Central memory CD4-positive, alpha-beta T cell (primary cell): ENCODE measurements at places on chromosomes 3 and 15.

DNA sequence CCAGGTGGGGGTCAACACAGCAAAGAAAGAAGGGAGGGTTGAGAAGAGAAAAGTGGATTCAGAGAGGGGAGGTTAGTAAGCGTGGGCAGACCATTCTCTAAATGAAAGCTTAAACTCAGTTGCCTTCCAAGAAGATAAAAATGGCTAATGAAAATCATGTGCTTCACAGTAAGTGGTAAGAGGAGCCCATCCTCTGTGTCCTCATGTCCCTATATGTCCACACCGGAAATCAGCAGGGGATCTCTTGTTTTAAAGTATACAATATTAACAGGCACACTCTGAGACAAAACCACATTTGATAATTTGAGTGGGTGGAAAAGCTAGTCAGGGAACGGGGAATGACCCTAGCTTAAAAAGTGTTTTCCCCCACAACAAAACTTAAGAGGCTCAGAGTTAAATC is 4.4 kb upstream of the FOXP1 start:
- no peak for DNase-seq

- no peak for DNase-seq
Measured at GRCh38 chr3:23086331-23086730, 116.8 kb upstream of the UBE2E2 start.

DNA sequence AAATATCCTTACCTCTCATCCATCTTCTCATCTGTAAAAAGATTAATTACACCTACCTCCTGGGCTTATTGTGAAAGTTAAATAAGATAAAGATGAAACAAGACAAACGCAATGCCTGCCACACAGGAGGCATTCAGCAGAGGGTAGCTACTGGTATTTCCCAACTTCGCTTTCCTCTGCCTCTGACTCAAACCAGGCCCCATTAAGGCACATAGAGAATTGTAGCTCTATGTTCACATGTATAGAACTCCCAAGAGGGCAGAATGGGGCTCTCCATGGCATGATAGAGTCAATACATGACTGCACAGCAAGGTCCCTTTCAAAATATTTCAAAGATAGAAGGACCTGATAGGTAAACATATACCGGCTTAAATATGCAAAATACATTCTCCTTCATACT is 1.4 kb downstream of the LYSMD2 start:
- no peak for DNase-seq

DNA sequence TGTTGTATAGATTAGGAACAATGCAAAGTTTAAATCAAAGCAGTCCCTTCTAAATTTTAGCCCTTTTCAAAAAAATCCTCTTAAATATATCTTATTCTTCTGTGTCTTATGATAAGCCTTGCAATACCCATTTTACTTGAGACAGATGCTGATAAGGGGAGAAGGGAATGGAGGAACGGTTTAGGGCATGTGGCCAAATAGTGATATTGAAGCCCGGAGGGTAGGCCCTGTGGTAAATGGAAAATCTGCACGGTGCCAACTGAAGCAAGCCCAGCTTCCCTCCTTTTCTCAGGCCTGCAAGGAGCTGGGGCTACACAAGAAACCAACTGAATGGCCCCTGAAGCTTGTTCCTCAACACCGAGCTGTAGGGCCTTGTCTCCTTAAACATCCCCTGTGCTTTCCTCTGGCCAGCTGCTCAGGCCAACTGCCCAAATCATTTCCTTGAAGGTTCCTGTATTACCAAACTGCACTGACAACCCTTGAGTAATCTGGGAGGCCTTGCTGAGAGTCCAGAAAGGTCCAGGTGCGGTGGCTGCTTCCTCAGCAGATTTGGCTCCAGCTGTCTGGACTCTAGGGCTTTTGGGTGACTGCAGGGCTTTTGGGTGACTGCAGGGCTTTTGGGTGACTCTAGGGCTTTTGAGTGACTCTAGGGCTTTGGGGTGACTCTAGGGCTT is 67.2 kb downstream of the NCEH1 start:
- no peak for DNase-seq

DNA sequence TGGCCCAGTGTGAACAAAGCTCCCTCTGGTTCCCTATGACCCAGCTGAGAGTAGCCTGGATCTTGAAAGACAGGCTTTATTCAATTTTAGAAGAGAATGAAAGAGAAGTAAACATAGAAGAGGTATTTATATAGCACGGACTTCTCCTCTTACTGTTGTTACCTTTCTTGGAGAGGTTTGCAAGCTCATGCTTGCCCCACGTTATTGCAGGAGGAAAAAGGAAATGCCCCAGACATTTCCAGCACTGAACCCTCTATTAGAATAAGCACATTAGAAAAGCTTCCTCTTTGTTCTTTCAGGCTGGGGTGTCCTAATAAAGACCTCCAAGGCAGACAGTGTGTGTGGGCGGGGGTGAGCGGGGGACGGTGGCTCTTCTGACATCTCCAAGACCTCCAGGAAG is 98.7 kb upstream of the AGBL1 start:
- no peak for DNase-seq

DNA sequence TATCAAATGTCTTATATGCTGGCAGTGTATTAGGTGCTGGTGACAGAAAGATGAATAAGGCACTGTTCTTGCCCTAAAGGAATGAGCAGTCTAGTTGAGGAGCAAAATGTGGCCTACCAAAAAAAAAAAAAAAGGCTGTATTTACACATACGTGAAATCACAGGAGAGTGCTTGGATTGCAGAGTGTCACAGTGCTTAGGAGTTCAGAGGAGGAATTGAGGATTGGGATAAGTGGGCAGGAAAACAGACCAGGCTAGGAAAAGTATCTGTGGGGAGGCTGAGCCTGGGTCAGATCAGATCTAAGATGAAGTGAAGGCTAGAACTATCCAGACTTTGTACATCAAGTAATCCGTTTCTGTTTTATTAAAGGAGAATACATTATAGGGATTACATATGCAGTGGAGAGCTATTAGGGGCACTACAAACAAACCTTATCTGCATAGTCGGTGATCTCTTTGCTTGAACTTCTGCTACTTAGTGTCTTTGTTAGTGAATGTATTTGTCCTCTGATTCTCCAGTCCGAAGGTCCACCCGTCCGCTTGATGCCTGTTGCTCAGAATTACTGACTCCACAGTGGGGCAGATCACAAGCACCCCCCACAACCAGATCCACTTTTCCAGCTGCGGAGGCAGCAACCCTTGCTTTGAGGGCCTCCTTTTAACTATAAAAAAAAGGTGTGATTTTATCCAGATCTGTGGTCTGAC is 80.0 kb downstream of the FNDC3B start:
- DNase-seq, result no peak

DNA sequence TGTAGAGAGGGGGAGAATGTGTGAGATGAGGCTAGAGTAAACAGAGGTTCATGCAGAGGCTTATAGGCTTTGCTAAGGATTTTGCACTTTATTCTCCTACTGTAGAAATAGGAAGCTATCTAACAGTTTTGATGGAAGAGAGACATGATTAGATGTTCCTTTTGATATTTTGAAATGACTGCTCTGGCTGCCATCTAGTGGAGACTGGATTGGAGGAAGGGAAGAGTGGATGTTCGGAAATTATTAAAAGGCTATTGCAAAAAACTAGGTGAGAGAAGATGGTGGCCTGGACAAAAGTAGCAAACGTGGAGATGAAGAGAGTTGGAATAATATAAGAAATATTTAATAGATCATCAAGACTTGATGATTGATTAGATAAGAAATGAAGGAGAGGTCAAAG is 42.2 kb downstream of the SYN2 start:
- DNase-seq, result no peak

DNA sequence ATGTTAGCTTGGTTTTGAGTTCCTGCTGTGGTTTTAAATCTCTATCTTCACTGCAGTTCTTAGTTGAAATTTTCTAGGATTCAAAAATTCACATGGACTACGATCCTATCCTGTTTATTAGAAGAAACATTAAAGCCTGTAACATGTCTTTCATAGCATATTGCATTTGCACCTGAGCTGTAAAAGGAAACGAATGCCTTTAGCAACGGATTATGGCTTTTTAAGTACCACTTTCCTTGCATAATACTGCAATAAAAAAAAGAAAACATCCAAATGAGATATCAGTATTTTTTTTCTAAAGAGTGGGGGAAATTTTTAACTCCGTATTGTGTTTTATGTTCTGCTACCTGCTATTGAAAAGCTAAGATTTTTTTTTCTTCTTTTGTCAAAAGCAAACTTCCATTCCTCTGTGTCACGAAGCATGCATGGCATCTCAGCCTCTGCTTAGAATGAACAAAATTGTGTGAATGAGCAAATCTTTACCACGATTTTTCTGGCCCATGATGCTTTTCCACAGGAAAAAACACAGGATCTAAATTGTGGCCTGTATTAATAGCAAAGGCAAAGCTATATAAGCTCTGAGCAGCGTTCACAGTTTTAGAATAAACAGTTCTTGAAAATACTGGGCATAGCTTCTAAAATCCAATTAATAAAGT is 110.0 kb upstream of the CDIN1 start:
- DNase-seq, result no peak

- DNase-seq, result no peak
Measured at GRCh38 chr15:91514147-91514546, 339.4 kb upstream of the SLCO3A1 start.

- no peak for DNase-seq
Measured at GRCh38 chr15:58758141-58758540, 8.6 kb upstream of the ADAM10 start.

GRCh38 chr15:29844290-29844903 is 22.1 kb upstream of the TJP1 start:
- DNase-seq, result no peak

- no peak for DNase-seq
Measured at GRCh38 chr15:34188711-34189110, 21.2 kb downstream of the KATNBL1 start.
